ENCODE measurements at places on chromosomes 4 and X.

GRCh38 chrX:7071390-7071789 lies 76.1 kb upstream of the STS start:
- no peak for DNase-seq

DNA sequence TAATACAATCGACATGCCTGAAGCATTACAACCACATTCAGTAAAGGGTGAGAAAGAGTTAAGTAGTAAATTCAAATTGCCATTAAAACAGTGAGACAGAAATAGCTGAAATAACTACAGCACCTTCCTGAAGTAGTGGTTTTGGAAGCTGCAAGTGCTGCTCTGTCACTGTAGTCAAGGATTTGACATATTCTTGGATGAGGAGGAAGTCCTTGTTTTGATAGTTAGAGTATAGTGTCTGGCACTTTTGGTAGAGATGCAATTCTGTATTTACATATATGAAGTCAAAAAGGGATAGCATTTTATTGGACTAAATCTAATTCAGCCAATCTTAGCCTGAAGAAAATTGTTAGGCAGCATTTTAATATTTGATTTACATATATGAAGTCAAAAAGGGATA lies 1559.6 kb downstream of the TECRL start:
- no peak for DNase-seq

DNA sequence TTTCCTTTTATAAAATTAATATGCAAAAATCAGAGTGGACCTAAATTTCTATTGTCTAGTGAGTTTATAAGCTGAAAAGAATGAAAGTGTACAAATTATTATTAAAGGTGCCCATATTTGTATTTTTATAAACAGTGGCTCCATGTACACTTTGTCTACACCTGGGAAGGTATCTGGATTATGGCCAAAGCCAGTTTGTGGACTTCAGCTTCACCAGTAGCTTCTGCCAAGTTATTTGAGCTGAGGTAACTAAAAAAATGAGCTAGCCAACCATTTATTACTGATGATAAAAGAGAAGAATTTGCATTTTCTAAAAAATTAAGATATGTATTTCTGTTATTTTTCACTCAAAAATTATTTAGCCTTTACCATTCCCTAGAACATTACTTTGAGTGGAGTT lies 32.3 kb upstream of the LRAT start:
- no peak for DNase-seq

DNA sequence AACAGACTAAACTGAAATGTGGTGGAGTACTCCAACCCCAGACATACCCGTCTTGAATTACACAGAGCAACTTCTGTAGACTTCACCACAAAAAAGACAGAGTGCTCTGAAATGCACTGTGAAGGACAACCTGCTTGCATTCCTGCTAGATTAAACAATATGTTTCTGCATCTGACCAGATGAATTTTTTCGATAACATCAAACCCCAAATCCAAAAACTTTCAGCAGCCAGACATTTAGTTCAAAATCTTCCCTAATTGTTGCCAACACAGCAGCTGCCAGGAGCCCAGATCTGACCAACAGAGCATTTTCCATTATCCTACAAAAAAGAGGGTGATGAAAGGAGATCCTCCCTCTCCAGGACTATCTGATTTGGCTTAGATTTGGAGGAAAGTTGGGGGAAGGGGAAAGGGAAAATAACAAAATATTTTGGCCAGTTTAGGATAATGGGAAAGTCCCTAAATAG lies 356.5 kb downstream of the PDGFC start:
- DNase-seq: peak; percentile 92

GRCh38 chr4:65696436-65696835 lies 26.1 kb upstream of the EPHA5 start:
- DNase-seq: no peak

- no peak for DNase-seq
Observed at GRCh38 chr4:20617678-20618396, 82.4 kb upstream of the PACRGL start.

DNA sequence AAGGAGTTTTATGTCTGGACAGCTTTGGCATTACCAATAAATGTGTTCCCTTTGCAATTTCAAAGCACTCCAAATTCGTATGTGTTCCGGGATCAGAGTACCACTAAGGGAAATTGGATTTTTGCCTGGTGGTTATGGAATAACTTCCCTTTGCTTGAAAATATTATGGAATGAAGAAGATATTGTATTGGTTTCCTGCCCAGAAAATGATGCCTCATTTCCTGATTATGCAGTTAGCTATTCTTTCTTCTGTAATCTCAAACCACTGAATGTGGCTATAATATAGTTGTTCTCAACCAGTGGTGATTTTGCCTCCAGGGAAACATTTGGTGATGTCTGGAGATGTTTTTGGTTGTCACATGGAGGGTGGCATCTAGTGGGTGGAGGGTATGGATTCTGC lies 142.9 kb downstream of the PCDH7 start:
- peak; percentile 78 for DNase-seq

DNA sequence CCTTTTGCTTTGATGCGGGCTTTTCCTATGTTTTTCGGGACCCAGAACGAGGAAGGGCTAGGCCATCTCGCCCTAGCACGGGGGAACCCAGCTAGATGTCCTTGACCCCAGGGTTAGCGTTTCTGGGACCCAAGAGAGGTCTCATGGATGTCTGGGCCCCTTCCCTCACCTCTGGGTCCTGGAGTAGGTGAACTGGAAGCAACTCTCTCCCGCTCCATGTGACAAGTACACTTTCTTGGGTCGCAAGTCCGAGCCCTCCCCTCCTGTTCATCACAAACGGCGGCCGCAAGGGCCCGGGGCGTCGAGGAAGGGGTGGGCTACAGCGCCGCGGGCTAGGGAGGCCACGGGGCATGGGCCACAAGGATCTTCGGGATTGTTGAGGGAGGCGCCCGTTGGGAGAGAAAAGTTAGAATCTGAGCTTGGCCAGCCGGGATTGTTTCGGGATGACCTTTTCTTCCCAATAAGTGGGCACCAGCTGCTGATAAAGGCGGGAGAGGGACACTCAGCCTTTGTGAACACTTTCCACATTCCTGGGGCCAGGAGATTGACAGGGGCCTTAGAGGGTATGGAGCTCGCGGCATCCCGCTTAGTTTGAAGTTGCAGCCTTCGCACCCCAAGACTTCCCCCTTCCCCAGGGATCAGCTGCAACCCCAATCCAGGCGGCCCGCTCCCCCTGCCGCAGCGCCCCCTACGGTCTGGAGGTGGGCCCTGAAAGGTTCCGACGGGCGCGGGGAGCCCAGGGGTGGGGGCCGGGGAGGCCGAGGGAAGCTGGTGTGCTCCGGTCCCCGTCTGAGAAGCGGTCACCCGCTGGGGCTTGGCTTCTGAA lies 136.9 kb upstream of the ZIC3 start:
- DNase-seq: no peak

GRCh38 chr4:2075171-2075986 lies 16.3 kb downstream of the NAT8L start:
- no peak for DNase-seq

GRCh38 chr4:160831165-160831922 lies 1332.5 kb downstream of the FSTL5 start:
- no peak for DNase-seq

- DNase-seq: no peak
Observed at GRCh38 chrX:3143043-3143799, 102.0 kb downstream of the ARSF start.

GRCh38 chrX:73877687-73878086 lies 314.7 kb downstream of the CHIC1 start:
- DNase-seq: no peak

- no peak for DNase-seq
Observed at GRCh38 chr4:2837904-2838496, 5.6 kb upstream of the ADD1 start.

DNA sequence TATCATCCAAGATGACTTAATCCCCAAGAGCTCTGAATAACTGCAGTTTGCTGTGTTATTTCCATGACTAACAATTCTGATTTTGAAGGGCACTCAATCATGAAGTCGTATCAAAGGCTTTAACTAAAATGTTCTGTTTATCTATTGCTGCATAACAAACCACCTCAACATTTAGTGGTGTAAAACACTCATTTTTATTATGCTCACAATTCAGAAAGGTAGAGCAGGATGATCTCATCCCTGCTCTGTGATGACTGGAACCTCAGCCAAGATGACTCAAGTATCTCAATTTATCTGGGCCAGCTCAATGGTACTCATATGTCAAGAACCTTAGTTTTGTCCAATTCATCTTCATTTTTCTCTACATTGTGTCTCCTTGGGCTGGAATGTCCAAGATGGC lies 451.1 kb downstream of the PPARGC1A start:
- DNase-seq: no peak

DNA sequence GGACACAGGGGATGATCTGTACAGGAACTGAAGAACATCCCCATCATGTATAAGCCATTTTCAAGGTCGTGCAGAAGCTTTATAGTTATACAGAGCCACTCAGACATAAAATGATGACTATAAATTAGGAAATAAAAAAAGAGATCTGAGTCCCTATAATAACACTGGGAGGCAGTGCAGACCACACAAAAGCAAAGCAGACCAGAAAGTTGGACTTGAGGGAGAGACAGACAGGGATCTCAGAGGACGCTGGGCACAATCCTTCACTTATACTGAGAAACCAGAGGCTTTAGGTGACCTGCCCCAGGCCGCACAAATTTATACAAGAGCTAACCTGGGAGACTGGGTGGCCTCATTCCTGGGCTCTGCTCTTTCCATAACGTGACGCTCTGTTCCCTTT lies 70.5 kb downstream of the HADH start:
- peak; percentile 49 for DNase-seq

DNA sequence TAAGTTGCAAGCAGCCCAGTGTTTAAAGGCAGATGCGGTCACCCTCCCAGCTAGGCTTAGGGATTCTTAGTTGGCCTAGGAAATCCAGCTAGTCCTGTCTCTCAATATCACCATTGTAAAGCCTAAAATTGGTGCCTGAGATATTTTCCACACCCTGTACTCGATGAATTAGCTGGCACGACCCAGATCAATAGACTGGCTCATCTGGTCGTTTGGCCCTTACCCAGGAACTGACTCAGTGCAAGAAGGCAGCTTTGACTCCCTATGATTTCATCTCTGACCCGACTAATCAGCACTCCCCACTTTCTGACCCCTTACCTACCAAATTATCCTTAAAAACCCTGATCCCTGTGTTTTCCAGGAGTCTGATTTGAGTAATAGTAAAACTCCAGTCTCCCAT lies 384.9 kb upstream of the SLC7A11 start:
- DNase-seq: no peak

DNA sequence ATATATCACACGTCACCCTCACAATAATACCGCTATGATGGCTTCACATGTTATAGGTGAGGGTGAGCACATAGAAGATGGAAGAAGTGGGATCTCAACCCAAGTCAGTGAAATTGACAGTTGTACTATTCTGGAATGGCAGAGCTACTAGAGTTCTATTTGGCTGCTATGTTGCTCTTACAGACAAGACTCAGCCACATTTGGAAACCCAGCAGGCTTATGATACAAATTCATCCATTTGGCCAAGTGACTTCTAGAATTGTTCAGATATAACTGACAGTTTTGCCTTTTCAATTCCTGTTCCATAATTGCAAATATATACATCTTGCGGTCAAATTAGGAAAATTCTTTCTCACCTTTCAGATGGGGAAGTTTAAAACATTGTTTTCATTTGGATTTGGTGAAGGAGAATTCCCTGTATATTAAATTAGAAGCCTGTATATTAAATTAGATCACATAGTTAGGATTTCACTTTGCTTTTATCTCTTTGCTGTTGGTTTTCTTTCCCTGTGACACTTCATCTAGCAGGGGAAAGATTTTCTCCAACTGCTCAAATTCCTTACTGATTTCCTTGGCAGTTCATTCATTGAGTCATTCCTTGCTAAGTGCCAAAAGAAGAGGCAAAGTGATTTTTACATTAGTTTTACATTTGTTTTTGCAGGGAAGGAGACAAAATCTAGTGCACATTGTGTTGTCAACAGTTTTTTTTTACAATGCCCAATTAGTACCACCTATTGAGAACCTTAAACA lies 120.6 kb upstream of the TBC1D9 start:
- peak; percentile 47 for DNase-seq

- DNase-seq: no peak
Observed at GRCh38 chrX:46636223-46636622, 62.7 kb downstream of the CHST7 start.

GRCh38 chr4:5707778-5708448 lies 446 bp downstream of the EVC2 start:
- DNase-seq: no peak

GRCh38 chr4:97153042-97153441 lies 990.2 kb downstream of the STPG2 start:
- DNase-seq: peak; percentile 18

GRCh38 chr4:4541040-4541631 lies 712 bp downstream of the STX18 start:
- no peak for DNase-seq

DNA sequence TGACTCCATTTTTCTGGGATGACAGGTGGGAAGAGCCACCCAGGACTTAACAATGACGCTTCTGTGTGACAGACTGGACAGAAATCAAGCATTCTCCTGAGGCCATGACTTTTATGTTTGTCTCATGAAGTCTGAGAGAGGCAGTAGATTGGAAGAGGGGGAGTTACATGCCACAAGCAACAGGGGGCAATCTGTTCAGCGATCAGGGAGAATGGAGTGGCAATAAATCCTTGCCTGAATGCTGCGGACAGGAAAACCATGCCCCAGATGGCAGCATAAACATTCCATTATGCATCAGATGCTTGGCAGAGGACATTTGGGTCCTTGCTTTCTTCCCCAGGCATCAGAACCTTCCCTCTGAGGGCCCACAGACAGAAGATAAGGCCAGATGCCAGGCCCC lies 312.4 kb upstream of the DIPK2B start:
- DNase-seq: no peak

GRCh38 chr4:24235618-24236017 lies 345.8 kb upstream of the PPARGC1A start:
- DNase-seq: no peak

DNA sequence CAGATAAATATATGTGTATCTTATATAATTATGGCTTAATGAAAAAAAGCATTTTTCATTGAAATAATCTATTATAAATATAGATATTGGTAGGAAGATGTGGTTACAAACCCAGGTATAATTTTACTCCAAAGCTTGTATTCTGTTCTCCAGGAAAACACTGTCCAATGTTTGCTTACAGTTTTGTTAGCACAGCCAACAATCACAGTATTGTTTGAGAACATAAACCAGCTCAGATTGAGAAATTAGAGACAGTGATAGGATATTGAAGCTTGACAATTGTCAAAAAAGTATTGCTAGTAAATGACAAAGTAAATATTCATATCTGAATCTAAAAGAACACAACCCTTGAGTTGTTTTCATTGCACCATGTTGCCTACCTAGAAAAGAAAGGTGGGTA lies 228.8 kb downstream of the ADGRL3 start:
- no peak for DNase-seq

DNA sequence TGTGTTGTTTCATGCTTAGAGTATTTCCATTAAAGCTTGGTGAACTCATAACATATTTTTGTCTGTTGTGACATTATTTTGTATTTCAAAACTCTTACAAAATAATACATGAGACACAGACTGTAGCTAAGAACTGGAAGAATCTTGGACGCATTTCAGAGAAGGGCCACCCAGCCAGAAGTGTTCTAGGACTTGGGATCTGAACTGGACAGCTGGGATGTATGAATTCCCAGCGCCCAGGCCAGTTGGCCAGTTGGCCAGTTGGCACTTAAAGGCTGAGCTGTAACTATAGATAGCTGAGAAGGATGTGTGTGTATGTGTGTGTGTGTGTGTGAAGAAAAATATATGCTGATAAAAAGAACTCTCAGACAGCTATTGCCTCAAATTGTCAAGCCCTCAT lies 193.4 kb upstream of the GPR101 start:
- no peak for DNase-seq
